ENCODE measurements at places on chromosomes 7 and 10.

DNA sequence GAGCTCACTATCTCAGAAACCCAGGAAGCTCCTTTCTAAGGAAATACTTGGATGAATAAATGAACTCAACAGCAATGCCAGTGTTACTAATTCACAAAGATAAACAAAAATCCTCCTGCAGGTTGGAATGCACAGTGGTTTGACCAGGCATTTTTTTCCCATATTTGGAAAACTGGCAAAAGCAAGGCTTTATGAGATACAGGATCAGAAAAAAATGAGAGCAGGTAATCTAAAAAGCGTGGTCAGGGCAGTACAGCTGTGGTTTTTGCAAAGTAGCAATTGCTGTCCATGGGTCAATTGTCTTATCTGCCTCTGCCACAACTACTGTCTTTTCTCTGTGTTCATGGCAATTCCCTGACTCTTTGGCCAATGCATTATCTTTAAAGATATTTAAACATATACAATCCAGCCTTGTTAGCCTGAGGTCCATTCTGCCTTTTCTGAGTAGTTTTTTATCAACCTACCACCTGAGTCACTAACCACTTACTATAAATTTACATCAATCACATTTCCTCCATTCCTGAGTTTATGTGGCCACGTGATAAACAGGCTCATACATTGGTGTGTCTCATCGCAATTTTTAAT lies 564.5 kb upstream of the IGFBP3 start:
- no peak for DNase-seq

DNA sequence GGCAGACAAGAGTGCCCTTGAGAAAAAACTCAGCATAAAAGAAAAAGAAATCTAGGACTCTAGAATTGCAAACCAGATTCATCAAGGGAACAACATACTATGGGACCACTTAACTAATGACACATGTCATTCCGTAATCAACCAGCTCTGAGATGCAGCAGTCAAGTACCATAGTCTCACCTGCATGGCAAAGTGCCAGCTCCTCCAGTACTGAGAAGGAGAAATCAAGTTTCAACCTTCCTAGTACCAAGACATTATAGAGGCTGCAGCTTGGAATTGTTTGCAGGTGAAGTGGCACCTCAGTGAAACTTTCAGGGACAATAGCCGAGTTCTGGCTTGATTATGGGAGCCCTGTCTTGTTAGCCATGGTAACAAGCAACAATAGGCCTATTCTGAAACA lies 11.5 kb downstream of the STEAP1 start:
- no peak for DNase-seq

GRCh38 chr7:70893422-70893821 lies 238.5 kb upstream of the GALNT17 start:
- DNase-seq = no peak

DNA sequence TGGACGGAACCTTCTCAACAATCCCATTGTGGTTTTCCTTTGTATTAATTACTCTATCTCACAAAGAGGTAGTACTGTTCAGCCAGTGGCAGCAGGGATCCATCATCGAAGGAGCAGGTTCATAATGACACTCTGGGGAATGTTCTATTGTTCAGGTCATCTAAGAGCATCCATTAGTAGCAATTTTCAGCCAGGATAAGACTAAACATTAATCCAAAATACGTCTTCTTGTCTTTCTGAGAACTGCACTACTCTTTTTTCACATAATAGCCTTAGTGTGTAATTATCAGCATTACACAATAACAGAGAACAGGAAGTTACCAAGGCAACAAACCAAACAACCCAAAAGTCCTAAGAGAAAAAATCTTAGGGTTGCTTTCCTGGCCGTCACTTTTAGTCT lies 259.5 kb upstream of the VWC2 start:
- DNase-seq = no peak

GRCh38 chr10:11197878-11198277 lies 180.2 kb downstream of the CELF2 start:
- no peak for DNase-seq

- DNase-seq = no peak
Observed at GRCh38 chr10:43254881-43255633, 11.8 kb downstream of the RASGEF1A start.

DNA sequence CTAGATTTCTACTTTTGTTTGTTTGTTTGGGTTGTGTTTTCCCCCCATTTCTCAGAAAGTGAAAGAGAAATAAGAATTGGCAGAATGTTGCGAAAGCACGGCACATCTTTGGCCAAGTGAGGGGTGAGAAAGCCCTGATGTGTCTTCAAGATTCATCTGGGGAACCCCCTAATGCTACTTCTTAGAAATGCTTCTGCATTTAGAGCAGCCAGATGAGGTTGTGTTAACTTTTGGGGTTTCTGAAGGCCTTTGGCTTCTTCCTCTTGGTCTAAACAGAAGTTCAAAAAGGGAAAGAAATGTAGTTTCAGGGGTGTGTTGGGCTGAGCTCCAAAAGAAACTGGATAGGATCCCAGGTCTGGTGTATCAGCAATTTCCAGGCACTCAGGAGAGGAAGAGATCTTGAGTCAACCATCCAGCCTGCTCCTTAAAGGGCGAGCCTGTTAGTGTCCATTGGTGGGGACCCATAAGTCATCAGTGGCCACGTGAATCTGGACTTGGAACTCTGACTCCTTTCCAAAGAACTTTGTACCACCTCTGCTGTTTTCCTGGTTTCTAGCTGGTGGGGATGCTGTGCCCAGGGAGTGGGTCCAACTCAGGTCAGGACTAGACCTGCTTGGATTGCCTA lies 6.5 kb downstream of the DUSP5 start:
- peak; percentile 64 for DNase-seq

GRCh38 chr7:158612546-158612945 lies 24.9 kb upstream of the PTPRN2 start:
- no peak for DNase-seq

GRCh38 chr7:108073305-108074070 lies 56.7 kb downstream of the LAMB4 start:
- DNase-seq = no peak

- DNase-seq = no peak
Observed at GRCh38 chr10:106226828-106227227, 937.7 kb downstream of the SORCS1 start.

GRCh38 chr7:131787101-131787500 lies 230.7 kb upstream of the PODXL start:
- DNase-seq = no peak

Measured in activated naive CD4-positive, alpha-beta T cell treated with anti-CD3 and anti-CD28 coated beads, Interleukin-2, amount 50 U/mL, for 16 hours (primary cell).